ENCODE measurements at places on chromosomes 7 and 10.

DNA sequence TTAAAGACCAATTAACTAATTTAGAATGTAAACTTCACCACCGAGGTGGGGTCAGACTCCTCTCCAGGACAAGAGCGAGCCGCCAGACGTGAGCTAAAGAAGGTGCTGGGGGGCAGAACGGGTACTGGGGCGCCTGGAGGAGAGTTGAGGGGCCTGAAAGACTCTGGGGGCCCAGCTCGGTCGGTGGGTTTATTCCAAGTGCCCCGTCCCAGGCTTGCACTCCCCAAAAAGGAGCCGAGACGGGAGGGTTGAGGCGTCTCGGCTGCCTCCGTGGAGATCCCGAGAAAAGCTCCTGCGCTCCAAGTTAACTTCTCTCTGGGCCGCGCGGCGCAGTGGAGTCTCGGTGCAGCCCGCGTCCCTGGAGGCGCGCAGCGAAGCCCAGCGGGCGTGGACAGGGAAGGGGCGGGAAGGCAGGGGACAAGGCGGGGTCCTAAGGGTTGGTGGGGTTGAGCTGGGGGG, 553.3 kb downstream of the TFEC start:
- DNase-seq = no peak

DNA sequence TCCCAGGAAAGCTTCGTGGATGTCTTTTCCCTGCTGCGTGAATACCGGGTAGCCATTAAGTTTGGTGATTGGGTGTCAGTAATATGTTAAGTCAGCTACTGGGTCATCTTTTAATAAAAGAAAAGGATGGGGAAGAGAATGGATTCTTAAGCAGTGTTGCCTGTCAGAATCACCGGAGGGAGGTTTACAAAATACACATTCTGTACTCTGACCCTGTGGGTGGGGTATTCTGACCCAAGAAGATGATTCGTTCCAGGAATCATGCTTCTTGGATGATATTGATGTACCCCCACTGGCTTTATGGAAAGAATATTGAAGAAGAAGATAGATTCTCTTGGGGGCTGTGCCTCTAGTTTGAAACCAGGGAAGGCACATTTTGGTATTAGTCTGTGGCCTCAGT, 18.3 kb downstream of the SGPL1 start:
- no peak for DNase-seq

- DNase-seq = no peak
Measured at GRCh38 chr10:49741108-49741995, 20.8 kb downstream of the OGDHL start.

GRCh38 chr10:101250136-101250535, 20.9 kb upstream of the LBX1 start:
- DNase-seq = no peak

GRCh38 chr7:153886506-153887441, 165.4 kb upstream of the DPP6 start:
- peak; percentile 1 for DNase-seq

GRCh38 chr7:3917436-3917835, 616.4 kb downstream of the SDK1 start:
- DNase-seq = no peak

- no peak for DNase-seq
Measured at GRCh38 chr10:103109821-103110220, 83.3 kb downstream of the NT5C2 start.

DNA sequence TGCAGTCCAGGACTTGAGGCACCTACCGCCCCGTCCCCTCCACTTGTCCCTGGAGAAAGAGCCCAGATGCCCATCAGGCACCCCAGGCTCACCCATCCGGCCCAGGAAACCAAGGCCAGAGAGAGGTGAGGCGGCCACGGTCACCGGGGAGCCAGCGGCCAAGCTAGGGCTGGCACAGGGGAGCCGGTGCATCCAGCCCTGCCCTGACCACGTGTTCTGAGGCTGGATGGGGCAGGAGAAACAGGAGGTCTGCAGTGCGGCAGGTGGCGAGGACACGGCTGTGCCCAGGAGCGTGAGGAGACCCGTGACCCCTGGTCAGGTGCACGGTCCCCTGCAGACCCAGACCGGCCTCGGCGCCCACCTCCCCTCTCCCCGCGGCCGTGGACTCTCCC, 27.6 kb downstream of the UNCX start:
- DNase-seq = no peak
